Adrenal gland (tissue), 19 donors: ENCODE measurements at places on chromosomes 4 and X. TPM values are rescaled to one million over a fixed set of nuclear protein-coding genes. Genes with fewer than 3 reads are reported as not detected.

GABRB1 gene
- total RNA-seq, result 0.67 TPM

FRAS1 gene
- 2.1 TPM for total RNA-seq

TMEM156 gene
- total RNA-seq, result 0.29 TPM

EMCN gene
- 86.1 TPM for total RNA-seq

SLC16A2 gene
- total RNA-seq, result 64.0 TPM

PPBP gene
- total RNA-seq, result 0.81 TPM

HTR2C gene
- total RNA-seq, result not detected

TMPRSS11D gene
- total RNA-seq, result not detected

POU3F4 gene
- not detected for total RNA-seq

HMX1 gene
- total RNA-seq, result not detected

PLCXD1 gene
- 6.9 TPM for total RNA-seq

NALF2 gene
- 0.74 TPM for total RNA-seq

RAB33B gene
- total RNA-seq, result 7.0 TPM

FRMPD3 gene
- total RNA-seq, result 0.03 TPM

DCX gene
- not detected for total RNA-seq

ARR3 gene
- not detected for total RNA-seq

GYPE gene
- total RNA-seq, result not detected

FHDC1 gene
- total RNA-seq, result 0.67 TPM

TRIML2 gene
- total RNA-seq, result not detected

GAGE12G gene
- total RNA-seq, result not detected
